ENCODE measurements at places on chromosomes 11 and 22.

DNA sequence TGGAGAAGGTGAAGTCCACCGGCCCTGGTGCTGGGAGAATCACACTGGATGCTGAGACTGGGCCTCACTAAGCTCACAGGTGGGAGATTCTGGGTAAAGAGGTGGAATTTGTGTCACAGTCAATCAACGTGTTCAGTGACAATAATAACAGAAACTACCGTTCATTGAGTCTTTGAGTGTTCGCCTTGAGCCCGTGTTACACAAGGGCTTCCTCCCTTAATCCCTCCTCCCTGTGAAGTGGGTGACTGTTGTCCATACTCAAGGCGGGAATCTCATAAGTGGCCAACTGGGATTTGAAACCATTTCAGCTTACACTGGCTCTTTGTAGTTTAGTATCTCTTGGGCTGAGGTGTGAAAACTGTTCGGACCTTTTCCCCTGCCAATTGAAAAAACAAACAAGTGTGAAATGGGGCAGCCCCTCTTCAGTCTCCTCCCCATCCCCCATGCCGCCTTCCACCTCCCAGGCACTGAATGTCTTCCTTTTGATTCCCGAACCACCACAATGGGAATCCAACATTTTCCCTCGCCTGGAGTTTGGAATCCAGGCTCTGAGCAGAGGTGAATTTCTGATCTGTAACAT lies 502.4 kb downstream of the MIAT start:
- no peak for DNase-seq

GRCh38 chr22:39894554-39895092 lies 1.1 kb upstream of the ENTHD1 start:
- no peak for DNase-seq

GRCh38 chr22:26922806-26923205 lies 265.4 kb downstream of the MIAT start:
- DNase-seq: peak; percentile 71

DNA sequence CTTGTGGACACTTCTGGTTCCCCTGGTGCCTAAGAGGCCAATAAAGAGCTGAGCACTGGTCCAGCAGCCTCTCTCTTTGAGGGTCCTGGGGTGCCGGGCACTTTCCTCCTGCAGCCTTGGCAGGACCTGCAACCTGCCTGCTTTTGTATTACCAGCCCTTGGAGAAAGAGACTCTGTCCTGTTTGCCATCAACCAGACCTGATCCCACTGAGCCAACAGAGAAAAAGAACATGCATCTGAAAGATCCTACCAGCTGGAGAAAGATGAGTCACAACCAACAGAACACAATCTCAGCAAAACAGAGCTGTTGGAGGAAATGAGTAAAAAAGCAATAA lies 321.0 kb downstream of the DDX10 start:
- peak; percentile 67 for DNase-seq

- DNase-seq: no peak
These were observed 49.0 kb downstream of the MUC15 start for GRCh38 chr11:26522912-26523610.

DNA sequence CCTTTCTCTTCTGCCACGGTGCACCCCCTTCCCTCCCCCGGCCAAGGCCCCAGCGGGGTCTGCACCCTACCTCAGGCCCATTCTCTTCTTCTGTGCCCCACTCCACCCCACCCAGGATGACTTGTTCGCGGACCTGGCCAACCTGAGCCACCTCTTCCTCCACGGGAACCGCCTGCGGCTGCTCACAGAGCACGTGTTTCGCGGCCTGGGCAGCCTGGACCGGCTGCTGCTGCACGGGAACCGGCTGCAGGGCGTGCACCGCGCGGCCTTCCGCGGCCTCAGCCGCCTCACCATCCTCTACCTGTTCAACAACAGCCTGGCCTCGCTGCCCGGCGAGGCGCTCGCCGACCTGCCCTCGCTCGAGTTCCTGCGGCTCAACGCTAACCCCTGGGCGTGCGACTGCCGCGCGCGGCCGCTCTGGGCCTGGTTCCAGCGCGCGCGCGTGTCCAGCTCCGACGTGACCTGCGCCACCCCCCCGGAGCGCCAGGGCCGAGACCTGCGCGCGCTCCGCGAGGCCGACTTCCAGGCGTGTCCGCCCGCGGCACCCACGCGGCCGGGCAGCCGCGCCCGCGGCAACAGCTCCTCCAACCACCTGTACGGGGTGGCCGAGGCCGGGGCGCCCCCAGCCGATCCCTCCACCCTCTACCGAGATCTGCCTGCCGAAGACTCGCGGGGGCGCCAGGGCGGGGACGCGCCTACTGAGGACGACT lies 15.9 kb downstream of the RTN4RL2 start:
- peak; percentile 70 for DNase-seq

GRCh38 chr11:14275076-14275475 lies 83.9 kb downstream of the RRAS2 start:
- peak; percentile 77 for DNase-seq

- no peak for DNase-seq
These were observed 46.7 kb upstream of the SCUBE2 start for GRCh38 chr11:9138133-9138453.

GRCh38 chr11:106479646-106480045 lies 402.2 kb downstream of the AASDHPPT start:
- DNase-seq: no peak

DNA sequence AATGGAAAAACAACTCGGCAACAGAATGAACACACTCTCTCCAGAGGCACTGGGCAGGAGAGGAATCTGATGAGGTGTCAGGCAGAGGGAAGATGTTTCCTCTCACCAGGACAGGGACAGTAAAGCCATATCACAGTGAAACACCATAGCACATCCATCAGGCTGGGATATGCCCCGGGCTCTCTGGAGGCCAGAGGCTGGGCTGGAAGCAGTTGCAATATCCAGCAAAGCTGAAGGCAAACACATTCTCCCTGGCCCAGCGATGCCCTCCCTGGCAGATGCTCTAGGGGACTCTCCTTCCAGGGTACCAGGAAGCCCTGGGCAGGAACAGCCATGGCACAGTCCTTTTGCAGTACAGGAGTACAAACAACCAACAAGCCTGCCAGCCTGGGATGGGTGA lies 11.1 kb downstream of the RSPH14 start:
- no peak for DNase-seq

GRCh38 chr11:74546752-74547151 lies 45.6 kb upstream of the POLD3 start:
- no peak for DNase-seq

GRCh38 chr11:450809-451451 lies 851 bp downstream of the PTDSS2 start:
- peak; percentile 84 for DNase-seq

DNA sequence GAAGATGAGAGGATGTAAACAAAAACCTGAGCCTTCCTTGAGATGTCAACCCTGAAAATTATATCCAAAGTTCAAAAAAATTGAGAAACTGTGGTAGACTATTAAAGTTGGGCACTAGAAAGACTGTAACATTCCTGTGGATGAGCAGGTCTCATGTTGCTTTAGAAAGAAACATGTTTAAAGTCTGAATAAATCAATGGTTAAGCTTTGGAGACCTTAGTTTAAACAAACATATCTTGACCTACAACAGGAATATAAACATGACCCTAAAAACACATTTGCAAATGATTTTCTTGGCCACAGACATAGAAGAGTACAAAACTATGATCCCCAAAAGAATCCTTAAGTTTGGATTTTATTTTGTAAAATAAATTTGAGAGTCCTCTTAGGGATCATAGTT lies 38.1 kb upstream of the PCF11 start:
- no peak for DNase-seq

- no peak for DNase-seq
These were observed 28.4 kb downstream of the YAP1 start for GRCh38 chr11:102138670-102139069.

GRCh38 chr11:122754553-122755322 lies 83.6 kb upstream of the CRTAM start:
- DNase-seq: no peak

DNA sequence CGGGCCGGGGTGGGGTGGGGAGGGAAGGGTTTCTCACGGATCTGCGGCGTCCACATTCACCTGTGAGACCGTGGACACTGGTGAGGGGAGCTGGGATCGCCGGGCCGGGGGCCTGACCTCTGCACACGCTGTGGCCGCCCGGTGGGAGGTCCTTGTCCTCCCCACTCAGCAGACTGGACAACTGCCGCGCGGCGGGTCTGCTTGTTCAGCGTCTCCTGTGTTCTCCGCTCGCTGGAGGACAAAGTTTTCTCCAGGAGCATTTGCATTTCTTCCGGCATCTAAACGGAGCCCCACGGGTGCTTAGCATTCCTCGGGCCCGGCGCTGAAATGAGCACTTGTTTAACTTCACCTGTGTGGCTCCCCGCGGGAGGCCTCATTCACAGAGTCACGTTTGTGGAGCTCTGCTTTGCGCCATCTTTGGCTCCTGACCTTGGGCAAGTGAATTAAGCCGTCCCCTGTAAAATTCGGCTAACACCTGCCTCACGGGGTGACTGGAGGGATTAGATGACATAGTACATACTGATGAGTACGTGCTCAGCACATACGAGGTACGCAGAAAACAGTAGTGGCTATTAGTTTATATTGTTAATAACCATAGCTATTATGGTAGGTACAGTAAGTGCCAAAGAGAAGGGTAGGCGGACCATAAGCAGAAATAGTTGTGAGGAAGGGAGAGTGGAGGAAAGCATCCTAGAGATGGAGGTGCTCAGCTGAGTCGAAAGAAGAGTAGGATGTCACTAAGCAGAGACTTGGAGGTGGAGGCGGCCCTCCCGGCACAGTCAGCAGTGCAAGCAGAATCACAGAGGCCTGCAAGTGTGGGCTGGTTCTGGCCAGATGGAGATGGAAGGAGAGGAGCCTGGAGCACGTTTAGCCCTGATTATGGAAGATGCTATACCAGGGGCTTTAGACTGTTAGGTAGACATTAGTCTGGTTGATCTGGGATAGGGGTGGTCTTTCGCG lies 885 bp downstream of the TRMU start:
- DNase-seq: peak; percentile 69

- no peak for DNase-seq
These were observed 161.6 kb upstream of the BDNF start for GRCh38 chr11:27861706-27862430.

- DNase-seq: peak; percentile 61
These were observed 8.0 kb downstream of the IL10RA start for GRCh38 chr11:117993988-117994745.

GRCh38 chr11:61053191-61053590 lies 49.1 kb upstream of the CD5 start:
- DNase-seq: peak; percentile 28

GRCh38 chr11:102241026-102241425 lies 76.3 kb upstream of the BIRC3 start:
- no peak for DNase-seq

DNA sequence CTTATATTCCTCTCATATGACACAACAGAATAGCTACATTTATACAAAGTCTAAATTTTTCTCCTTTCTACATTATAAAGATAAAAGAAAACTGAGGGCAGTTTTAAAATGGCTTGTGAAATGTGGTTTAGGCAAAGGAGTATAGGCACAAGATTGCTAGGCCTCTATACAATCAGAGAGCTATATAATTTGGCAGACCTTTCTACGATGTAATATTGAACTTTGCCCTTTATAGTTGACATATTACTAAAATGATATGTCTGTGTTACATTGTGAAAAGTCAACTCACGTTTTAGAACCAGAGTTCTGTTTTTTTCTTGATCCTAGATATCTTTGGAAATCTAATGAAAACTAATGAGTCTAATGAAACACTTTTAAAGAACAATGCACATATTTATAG lies 430.2 kb downstream of the DLG2 start:
- no peak for DNase-seq

- peak; percentile 30 for DNase-seq
These were observed 4.0 kb upstream of the PLAAT5 start for GRCh38 chr11:63494975-63495374.

- no peak for DNase-seq
These were observed 5.5 kb downstream of the KIAA0930 start for GRCh38 chr22:45235101-45235777.

DNA sequence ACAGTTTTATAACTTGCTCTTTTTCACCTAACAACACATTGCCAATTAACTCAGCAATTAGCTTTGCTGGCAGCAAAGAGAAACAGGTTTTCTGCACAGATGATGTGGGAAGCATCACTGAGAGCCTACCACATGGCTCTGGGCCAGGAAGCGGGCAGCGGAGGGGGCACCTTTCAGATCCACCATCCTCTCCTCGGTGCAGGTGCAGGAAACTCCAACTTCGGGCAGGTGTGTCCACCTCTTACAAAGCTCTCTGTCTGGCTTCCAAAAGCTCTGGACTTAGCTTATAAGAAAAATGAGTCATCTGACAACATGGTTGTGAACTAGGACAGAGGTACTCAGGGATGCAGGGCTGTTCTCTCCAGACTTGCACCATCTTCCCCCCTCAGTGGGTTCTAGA lies 77.0 kb downstream of the RPS6KA4 start:
- DNase-seq: no peak

GRCh38 chr11:60504219-60504905 lies 10.8 kb upstream of the MS4A13 start:
- no peak for DNase-seq

DNA sequence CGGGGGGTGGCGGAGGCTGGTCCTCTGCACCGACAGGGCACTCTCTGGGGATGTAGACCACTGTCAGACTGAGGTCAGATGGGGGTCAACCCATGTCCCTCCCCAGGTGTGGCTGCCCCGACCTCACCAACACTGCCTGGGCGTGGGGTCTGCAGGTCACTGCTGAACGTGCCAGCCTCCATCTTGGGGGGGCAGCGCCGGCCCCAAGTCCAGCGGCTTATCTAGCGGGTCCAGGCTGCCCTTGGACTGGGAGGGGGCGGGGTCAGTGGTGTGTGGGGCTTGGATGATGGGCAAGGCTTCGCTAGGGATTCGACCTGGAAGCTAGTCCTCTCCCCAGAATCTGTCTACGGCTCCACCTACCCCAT lies 178.2 kb downstream of the IGLL1 start:
- no peak for DNase-seq

GRCh38 chr11:73854680-73855079 lies 22.0 kb downstream of the COA4 start:
- DNase-seq: no peak

GRCh38 chr11:61776561-61777075 lies 15.8 kb downstream of the TMEM258 start:
- peak; percentile 89 for DNase-seq

- no peak for DNase-seq
These were observed 85.6 kb downstream of the KIRREL3 start for GRCh38 chr11:126914941-126915340.

GRCh38 chr11:89498845-89499448 lies 7.8 kb upstream of the NOX4 start:
- no peak for DNase-seq

GRCh38 chr22:42462016-42462415 lies 29.8 kb upstream of the NFAM1 start:
- peak; percentile 84 for DNase-seq

GRCh38 chr22:37023743-37024338 lies 4.3 kb downstream of the MPST start:
- DNase-seq: no peak

DNA sequence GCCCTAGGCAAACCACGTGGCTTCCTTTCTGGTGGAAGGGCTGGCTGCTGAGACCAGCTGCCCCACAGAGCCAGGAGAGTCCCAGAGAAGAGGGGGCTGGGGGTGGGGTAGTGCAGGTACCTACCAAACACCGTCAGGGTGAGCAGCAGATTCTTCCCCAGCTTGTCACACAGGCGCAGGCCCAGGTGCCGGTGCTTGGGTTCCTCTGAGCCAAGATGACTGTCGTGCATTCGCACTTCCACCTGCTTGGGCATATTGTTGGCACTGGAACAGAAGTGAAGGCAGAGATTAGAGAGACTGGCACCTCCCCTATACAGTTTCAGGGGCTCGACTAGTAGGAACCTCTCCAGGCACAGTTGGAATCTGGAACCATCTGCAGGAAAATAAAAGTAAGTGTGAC lies 102.1 kb downstream of the SLC1A2 start:
- no peak for DNase-seq
